Panc1 (cell line): ENCODE measurements at places on chromosomes 16 and 17.

- DNase-seq, result no peak
Measured at GRCh38 chr17:39776252-39776651, 38.5 kb downstream of the GRB7 start.

GRCh38 chr17:1487939-1488825, 4.3 kb downstream of the MYO1C start:
- DNase-seq, result no peak

DNA sequence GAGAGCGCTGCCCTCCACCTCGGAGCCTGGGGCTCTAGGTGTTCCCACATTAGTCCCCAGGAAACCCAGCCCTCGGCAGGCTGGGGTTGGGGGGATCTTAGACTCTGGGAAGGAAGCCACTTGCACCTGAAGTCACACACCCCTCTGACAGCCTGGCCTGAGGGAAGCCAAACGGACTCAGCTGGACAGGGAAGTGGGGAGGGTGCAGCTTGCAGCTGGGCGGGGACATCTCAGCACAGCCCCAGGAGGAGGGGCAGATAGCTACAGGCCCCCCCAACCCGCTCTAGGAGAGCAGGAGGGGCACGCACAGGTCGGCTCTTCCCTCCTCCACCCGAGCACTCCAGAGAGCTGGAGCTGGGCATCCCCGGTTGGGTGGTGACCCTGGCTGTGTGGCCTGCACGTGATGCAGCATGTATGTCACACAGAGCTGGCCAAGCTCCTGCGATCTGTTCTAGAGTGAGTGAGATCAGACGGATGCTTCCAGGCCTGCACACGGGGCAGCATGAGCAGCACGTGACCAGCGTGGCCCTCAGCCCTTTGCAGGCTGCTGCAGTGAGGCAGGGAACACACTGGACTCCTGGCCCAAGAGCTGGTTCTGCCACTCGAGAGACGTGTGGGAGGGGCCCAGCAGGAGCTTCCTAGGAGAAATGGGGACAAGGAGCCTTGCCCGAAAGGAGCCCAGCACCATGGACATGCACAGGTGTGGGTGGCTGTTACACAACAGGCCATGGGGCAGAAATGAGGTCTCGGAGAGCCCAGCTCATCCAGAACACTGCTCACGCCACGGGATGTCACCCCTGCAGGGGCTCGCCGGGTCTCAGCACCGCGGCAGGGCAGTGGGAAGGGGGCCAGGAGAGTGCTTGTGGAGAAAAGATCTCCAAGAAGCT, 15.4 kb downstream of the KIFC3 start:
- DNase-seq, result no peak

- peak; percentile 17 for DNase-seq
Measured at GRCh38 chr16:10876799-10877341, at the start of gene CIITA. Gene CIITA (plus strand): TSS chr16:10877202. CDS start chr16:10877331, 129 bp downstream.

DNA sequence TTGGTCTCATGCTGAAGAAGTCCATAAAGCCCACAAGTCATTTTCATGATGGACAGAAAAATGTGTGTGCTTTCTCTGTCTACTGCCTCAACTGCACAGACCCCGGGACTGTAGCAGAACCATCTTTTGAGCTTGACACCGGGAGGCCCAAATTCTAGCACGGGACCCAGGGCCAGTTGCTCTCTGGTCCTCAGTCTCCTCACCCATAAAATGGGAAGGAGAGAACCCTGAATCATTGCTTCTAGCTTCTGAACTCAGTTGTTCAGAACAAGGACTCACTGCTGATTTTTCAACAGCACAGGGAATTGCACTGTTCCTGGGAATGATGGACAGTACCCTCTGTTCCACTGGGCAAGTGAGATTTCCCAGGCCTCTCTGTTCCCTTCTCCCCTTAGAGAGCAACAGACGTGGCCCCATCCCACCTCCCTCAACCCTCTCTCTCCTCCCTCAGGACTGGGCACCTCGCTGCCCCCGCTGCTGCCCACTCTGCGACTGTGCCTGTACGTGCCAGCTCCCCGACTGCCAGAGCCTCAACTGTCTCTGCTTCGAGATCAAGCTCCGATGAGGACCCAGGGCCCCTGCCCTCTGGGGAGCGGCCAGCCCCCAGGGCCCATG, 2.2 kb upstream of the ALDOA start:
- no peak for DNase-seq

GRCh38 chr17:39813631-39814030, 50.5 kb downstream of the IKZF3 start:
- no peak for DNase-seq

DNA sequence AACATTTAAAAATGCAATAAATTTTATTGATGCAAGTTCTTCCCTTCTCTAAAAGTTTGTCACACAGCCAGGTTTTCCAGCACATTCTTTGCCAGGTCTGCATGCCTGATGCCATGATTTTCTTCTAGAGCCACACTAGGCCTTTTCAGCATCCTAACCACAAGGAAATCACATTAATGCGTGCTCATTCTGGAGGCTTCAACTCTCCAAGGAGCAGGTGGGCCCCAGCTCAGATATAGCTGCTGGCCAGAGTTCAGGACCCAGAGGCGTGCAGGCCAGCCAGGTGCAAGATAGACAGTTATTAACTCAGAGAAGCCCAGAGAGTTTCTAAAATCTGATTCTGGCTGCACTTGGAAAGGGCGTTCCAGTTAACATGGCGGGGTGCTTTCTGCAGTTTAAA, 124.5 kb upstream of the MAF start:
- DNase-seq, result no peak

GRCh38 chr16:1779741-1780676, 2.4 kb downstream of the SPSB3 start:
- DNase-seq, result no peak
